ENCODE measurements at places on chromosomes 3 and 15. TPM values are rescaled to one million over a fixed set of nuclear protein-coding genes. Genes with fewer than 3 reads are reported as not detected.

The CRYGS gene
- 3.7 TPM for total RNA-seq

The PRR20G gene
- total RNA-seq = not detected

The NPAP1 gene
- 0.07 TPM for total RNA-seq

The IFT57 gene
- total RNA-seq = 21.4 TPM

The CELF6 gene
- total RNA-seq = 4.1 TPM

The FOXL2 gene
- total RNA-seq = not detected

Measured in glutamatergic neuron (in vitro differentiated cells).